ENCODE measurements at places on chromosomes 6 and 20. TPM values are rescaled to one million over a fixed set of nuclear protein-coding genes. Genes with fewer than 3 reads are reported as not detected.

CDH22 gene
- polyA plus RNA-seq: 0.18 TPM

NNAT gene
- 623 TPM for polyA plus RNA-seq

FOXS1 gene
- polyA plus RNA-seq: 5.9 TPM

NRSN1 gene
- not detected for polyA plus RNA-seq

NRN1 gene
- polyA plus RNA-seq: 28.1 TPM

TNNC2 gene
- polyA plus RNA-seq: 8,101 TPM

PTK6 gene
- polyA plus RNA-seq: 0.34 TPM

SPATS1 gene
- polyA plus RNA-seq: not detected

PTCHD4 gene
- 0.97 TPM for polyA plus RNA-seq

CALHM4 gene
- not detected for polyA plus RNA-seq

ULBP2 gene
- polyA plus RNA-seq: 0.61 TPM

PDSS2 gene
- polyA plus RNA-seq: 8.2 TPM

DNA sequence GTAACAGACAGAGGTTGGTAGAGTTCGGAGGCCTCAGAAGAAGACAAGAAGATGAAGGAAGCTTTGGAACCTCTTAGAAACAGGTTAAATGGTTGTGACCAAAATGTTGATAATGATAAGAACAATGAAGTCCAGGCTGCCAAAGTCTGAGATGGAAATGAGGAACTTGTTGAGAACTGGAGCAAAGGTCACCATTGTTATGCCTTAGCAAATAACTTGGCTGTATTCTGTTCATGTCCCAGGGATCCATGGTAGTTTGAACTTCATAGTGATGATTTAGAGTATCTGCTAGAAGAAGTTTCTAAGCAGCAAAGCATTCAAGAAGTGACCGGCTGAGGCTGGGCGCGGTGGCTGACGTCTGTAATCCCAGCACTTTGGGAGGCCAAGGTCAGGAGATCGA is 11.1 kb upstream of the LSM14B start:
- DNase-seq: no peak

DNA sequence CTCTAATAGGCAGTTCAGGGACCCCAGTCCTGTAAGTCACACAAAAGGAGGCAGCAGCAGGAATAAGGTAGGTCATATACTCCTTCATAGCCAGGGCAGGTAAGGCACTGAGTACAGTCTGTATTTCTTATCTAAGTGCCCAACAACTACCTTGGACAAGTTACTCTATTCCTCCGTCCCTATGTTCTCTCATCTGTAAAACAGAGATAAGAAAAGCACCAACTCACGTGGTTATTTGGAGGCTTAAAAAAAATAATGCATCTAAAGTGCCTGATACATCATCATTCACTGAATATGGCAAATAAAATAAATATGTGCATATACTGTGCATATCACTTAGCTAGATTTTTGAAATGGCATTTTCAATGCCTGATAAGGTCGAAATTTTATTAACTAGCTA is 298.1 kb upstream of the CDYL start:
- no peak for DNase-seq

DNA sequence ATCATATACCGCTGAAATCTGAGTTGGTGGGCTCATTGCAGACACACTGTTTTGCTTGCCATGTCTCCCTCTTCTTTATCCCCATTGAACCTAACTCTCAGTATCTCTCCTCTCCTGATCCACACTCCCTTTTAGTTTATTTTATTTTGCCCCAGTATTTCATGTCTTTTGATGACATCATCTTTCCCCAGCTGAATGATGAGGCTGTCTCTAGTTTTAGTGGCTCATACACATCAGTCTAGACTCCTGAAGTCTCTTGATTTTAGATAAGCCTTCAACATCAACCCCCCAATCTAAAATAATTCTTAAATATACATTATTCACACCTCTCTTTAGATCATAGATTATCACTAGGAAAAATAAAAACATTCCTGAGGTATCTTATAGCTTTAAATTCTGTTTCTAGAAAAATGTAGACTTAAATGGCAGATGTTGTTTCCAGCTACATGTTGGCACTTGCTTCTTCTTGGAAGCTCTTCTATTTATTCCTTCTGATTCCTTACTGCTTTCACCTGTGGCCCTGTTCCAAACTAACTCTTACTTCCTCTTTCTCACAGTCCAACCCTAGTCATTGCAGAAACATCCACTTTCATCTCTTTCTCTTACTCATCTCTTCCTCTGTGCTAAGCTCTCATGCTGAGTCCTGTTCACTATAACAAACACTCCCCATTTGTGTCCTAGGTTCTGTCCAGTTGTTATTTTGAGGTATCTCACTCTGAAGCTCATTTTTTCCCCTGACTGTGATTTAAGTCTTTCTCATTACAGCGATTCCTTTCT is 191.9 kb upstream of the SLC35B3 start:
- no peak for DNase-seq

DNA sequence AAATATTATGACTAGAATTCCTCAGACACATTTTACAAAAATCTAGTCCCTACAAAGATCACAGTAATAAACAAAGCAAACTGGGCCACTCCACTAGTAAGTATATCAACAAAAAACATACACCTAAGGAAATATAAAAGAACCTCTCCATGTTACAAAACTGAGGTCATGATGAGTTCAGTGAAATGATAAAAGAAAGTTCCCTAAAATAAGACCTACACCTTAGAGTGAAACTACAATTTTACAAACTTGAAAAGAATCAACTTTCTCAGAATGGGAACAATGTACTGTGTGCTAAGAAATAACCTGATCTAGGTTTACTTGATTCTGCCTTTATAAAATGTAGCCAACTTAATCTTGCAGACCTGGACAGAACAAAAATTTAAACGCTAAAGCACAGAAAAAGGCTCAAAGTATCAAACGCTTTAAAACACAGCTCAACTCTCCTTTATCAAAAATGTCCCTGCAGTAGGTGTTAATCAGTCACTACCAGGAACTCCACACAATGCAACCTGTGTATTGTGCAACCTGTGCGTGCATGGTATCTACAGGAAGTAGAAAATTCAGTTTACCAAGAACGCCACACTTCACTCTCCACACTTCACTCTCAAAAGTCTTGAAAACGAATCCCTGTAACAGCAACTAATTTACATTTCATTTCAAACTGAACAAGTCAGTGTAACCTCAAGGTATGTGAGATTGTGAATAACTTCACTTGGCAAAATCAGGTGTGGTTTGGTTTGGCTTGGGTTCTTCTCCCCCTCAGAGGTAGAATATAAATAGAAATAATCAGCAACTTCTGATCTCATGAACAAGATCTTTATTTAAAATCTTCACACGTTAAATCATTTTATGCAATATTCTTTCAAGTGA is 1.8 kb downstream of the RALGAPA2 start:
- no peak for DNase-seq

DNA sequence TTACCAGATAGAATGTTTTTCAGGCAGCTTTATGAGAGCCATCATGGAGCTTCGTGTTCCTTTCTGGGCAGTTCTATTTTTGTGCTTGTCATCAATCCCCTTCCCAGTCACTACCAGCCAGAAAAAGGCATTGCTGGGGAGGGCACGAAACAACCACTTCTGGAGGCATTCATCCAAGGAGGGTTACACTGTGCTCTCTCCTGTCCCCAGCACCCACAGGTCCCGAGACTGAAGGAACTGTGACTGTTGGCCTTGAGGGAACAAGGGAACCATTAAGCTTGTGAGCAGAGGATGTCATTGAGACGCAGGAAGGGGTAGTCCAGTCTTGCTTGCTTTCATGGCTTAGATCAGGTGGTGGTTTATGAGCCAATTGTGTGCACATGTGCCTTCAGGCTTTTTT is 20.1 kb upstream of the ENPP5 start:
- no peak for DNase-seq

GRCh38 chr6:156752666-156753301 is 24.4 kb upstream of the ARID1B start:
- no peak for DNase-seq

DNA sequence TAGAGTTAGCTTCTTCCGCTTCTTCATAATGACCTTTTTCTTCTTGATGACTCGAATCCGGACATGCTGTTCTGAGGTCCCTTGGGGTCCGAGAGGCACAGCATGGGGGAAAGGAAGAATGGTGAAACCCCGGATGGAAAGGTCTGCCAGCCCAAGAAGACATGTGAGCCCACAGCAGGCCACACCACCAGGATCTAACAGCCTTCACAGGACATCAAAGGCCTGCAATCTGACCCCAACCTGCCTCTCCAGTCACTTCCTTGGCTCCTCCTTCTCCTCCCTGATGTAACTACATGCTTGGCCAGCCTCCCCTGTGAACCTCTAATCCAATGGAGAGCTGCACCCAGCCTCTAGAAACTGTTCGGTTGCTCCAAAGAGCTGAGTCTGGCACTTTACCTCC is 1.6 kb downstream of the CPXM1 start:
- DNase-seq: no peak

DNA sequence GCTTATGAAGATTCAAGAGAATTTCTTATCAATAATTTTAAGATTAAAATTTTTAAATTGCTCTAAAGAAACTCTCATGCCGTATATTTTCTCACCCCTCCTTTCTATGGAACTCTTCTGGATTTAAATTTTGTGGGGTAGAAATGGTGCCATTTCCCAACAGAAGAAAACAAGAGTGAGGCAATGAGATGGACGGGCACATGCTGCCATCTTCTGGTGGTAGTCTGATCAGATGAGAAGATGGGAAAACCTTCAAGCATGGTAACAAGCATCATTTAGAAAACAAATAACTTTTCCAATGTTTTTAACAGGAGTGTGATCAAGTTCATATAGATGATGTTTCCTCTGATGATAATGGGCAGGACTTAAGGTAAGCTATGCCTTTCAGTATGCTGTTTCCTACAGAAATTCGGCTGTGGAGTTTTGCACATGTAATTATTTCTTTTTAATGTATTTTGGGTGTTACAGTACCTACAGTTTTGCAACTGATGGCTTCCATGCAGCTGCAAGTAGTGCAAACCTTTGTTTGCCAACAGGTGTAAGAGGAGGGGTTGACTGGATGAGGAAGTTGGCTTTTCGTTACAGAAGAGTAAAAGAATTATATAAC is 271.4 kb downstream of the EYA4 start:
- peak; percentile 32 for DNase-seq

DNA sequence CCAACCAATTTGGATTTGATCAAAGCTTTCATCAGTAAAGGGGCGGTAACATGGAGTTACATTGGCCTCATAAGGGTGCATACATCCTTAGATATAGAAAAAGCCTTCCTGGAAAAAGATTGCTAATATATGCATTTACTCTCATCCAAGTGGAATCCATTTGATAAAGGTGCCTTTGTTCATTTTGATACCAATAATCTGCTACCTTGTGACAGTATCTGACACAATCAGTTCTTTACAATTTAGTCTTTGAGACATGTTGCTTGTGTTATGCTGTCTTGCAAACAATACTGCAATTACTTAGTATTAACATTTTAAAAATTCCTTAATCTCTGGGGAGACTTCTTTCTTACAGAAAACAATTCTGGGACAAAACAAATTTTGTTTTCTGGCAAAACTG is 654.4 kb upstream of the SLC35B3 start:
- DNase-seq: no peak

DNA sequence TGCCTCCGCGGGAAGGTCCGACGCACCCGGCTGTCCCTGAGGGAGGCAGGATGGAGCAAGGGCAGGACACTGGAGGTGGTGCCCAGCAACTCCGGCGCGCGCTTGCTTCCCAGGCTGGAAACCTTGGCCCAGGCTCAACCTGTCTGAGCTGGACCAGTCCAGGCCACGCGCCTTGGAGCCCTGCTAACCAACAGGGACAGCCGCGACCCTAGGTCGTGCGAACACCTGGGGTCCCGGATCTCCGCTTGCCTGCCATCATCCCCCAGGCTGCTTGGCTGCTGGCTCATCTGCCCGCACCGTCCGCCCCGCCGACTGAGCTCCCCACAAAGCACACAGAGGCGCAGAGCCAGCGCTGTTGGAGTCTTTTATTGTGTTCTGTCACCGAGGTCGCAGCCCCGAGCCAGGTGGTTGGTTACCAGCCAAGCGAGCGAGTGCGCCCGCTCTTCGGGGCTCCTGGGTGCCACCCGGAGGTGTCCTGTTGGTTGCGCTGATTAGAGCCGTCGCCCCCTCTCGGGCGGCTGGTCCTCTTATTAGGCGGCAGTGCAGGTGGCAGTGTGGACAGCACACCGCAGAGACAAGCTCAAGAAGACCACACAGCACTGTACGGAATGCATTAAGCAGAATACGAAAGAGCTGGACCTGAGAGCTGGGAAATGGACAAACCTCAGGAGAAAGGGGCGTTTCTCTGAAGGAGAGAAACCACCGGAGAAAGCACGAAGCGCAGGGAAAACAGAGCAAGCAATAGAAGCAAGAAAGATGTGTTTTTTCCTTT is 3.8 kb downstream of the COL12A1 start:
- DNase-seq: no peak

- DNase-seq: no peak
Observed at GRCh38 chr6:15483060-15483459, 179.8 kb downstream of the DTNBP1 start.

GRCh38 chr6:166526937-166527336 is 59.5 kb downstream of the RAMACL start:
- no peak for DNase-seq

GRCh38 chr6:116974526-116975316 is 97.7 kb downstream of the RFX6 start:
- no peak for DNase-seq

DNA sequence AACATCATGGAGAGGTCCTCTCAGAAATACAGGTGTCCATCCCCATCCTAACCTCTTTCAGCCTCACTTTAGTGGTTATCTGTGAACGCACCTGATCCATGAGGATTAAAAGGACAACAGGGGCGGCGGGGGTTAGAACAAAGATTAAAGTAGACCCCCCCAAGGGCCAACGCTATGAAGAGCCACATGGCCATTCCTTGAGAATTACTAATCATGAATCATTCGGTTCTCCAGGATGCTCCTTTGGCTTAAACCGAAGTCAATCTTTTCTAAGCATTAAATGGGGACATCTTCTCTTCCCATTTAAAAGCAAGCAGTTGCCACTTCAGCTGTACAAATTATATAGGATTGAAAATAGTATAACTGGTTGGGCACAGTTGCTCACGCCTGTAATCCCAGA is 212.4 kb downstream of the GMPR start:
- no peak for DNase-seq

GRCh38 chr20:43681468-43681942 is 14.6 kb downstream of the MYBL2 start:
- DNase-seq: no peak

GRCh38 chr6:149217466-149217888 is 100.0 kb upstream of the TAB2 start:
- no peak for DNase-seq

- no peak for DNase-seq
Observed at GRCh38 chr6:99559057-99559456, 9.4 kb downstream of the CCNC start.

- no peak for DNase-seq
Observed at GRCh38 chr20:23142162-23143050, 56.3 kb upstream of the CD93 start.

- DNase-seq: no peak
Observed at GRCh38 chr6:26330859-26331217, 34.2 kb upstream of the BTN3A2 start.

DNA sequence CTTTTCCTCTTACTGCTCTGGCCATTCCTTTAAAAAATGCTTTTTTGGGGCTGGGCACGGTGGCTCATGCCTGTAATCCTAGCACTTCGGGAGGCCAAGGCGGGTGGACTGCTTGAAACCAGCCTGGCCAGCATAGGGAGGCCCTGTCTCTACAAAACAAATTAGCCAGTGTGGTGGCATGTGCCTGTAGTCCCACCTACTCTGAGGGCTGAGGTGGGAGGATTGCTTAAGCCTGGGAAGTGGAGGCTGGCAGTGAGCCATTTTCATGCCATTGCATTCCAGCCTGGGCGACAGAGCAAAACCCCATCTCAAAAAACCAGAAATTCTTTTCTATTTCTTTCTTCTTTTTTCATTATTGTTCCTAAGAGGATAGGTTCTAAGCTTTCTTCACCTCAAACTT is 36.9 kb upstream of the RNF144B start:
- DNase-seq: no peak

Data from forelimb muscle (tissue), 1 donor.